Hematopoietic multipotent progenitor cell treated with erythropoietin and hydrocortisone succinate and interleukin-3 and kit ligand, for 4 days (in vitro differentiated cells): ENCODE measurements at places on chromosomes 7 and 10.

DNA sequence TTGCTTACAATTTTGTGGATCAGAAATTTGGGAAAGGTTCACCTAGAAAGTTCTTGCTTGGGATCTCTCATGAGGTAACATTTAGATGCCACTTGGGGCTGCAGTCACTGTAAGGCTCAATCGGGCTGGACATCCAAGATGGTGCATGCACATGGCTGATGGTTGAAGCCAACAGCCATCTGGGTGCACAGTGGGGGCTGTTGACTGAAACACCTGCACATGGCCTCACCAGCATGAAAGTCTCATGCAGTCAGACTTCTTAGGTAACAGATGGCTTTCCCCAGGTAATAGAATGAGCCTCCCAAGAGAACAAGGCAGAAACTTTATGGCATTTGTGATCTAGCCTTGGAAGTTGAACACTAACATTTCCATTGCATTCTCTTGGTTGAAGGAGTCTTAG is 740.7 kb upstream of the AUTS2 start:
- no peak for DNase-seq

GRCh38 chr10:119715628-119716505 is 10.0 kb upstream of the INPP5F start:
- no peak for DNase-seq

GRCh38 chr7:85462671-85463070 is 275.8 kb upstream of the SEMA3D start:
- no peak for DNase-seq

GRCh38 chr7:24622646-24623182 is 49.5 kb downstream of the PALS2 start:
- no peak for DNase-seq

GRCh38 chr7:4269086-4269485 is 413.0 kb upstream of the FOXK1 start:
- DNase-seq: no peak

DNA sequence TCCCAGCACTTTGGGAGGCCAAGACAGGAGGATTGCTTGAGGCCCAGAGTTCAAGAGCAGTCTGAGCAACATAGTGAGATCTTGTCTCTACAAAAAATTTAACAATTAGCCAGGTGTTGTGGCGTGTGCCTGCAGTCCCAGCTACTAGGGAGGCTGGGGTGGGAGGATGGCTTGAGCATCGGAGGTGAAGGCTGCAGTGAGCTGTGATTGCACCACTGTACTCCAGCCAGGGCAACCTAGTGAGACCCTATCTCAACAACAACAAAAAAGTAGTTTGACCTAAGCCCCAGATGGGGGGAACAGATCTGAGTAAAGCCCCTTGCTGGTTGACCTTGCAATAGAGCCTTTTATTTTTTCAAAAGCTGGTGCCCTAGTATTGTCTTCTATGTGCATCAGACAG is 15.6 kb upstream of the CCSER2 start:
- DNase-seq: no peak

DNA sequence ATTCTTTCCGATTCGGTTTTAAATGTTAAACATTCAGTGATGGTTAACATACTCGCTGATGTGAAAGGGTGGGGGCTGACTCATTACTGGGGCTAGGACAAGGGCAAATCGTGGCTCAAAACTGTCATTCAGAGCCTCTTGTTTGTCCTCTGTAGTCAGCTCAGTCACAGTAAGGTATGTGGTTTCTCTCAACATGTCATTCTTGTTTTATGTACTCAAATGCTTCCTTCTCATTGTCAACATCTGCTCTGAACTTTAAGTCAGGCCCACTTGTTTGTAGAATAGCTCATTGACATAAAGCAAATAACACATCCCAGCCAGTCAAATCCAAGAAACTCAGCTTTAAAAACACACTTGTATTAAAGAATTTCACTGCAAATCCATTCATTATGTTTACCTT is 7.3 kb downstream of the SLC16A9 start:
- no peak for DNase-seq

DNA sequence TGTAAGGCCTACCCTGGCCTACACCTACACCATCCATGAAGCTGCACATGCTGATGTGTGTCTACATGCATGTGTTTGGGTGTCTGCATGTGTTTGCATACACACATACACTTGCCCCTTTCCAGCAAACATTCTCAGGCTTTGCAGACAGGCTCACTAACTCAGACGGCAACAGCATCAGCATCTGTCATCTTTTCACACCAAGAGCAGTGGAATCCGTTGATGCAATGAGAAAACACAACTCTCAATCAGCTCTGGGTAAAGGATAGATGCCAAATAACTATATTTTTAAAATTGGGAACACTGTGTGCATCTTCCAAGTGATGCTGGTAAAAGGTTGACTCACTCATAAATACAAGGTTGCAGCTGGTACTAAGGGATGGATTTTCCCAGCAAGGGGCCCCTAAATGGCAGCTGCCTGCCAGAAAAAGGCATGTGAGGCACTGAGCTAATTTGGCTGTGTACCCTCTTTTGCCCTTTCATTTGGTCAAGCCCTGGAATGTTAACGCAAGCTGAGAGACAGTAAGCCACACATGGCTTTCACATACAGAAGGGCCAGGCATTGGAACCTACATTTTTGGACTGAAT is 296.3 kb upstream of the NPSR1 start:
- DNase-seq: no peak

DNA sequence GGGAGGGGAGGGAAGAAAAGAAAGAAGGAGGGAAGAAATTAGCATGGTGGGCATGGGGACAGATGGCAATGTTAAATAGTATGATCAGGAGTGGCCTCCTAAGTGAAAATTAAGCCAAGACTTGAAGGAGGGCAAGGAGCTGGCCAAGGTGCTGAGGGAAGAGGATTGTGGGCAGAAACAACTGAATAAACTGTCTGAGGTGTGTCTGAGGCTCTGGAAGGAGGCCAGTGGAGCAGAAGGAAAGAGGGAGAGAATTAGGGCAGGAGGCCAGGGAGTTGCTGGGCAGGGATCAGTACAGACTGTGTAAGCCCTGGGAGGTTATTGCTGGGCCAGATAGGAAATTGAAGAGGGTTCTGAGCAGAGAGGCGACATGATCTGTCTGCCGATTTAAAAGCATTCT is 40.6 kb upstream of the VKORC1L1 start:
- peak; percentile 67 for DNase-seq

DNA sequence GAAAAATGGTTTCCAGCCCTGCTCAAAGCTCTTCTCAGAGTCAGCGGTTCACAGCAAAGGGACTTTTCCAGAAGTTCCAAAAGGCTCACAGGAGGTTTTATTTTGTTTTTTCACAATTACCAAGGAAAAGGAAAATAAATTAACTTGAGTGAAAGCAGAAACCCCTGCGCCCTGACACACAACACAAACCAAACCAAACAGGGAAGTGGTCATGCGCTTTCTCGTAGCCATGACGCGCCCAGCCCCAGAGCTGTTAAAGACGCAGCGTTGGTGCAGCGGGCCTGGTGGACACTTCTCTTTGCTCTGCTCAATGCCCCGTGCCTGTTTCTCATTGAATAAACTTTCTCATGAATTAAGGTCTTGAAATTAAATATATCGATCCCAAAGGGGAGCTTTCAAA is 134.4 kb upstream of the LYZL2 start:
- DNase-seq: peak; percentile 72

GRCh38 chr7:122316467-122317388 is 12.2 kb upstream of the FEZF1 start:
- no peak for DNase-seq

DNA sequence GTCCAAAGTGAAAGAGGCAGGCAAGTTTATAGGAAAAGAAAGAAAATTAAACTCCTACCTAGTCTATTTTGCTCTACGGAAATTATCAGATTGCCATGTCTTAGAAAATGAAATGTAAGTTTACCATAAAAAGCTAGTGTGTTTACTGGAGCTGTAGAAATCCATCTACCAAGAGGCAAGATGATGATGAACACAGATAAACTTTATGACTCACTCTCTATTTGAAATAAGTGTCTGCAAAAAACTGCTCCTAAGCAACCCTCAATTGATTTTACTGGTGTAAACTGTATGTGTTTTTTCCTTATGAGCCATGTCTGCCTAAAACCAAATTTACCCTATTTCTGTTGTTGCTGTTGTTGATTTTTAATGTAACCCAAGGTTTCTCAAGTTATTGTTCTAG is 73.8 kb upstream of the TMEM106B start:
- DNase-seq: peak; percentile 8

GRCh38 chr7:988963-989529 is 6.1 kb downstream of the CYP2W1 start:
- DNase-seq: no peak

GRCh38 chr10:14560791-14561765 is 213.6 kb downstream of the FAM107B start:
- DNase-seq: peak; percentile 62

DNA sequence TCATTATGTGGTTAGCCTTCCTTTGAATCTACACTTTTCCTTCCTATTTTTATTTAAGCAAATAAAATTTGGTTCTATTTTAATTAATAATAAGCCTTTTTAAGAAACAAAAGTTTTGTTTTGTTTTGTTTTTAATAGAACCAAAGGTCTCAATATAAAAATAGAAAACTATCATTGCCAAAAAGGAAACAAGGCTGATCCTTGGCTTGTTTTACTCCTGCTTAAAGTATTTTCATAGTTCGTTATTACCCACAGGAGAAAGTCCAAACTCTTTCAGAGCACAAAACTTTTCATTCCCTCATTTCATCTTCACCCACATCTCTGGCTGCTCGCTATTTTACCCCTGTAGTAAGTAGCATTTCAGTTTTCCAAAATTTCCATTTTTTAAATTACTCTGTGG is 374.8 kb downstream of the SEMA3D start:
- DNase-seq: no peak

DNA sequence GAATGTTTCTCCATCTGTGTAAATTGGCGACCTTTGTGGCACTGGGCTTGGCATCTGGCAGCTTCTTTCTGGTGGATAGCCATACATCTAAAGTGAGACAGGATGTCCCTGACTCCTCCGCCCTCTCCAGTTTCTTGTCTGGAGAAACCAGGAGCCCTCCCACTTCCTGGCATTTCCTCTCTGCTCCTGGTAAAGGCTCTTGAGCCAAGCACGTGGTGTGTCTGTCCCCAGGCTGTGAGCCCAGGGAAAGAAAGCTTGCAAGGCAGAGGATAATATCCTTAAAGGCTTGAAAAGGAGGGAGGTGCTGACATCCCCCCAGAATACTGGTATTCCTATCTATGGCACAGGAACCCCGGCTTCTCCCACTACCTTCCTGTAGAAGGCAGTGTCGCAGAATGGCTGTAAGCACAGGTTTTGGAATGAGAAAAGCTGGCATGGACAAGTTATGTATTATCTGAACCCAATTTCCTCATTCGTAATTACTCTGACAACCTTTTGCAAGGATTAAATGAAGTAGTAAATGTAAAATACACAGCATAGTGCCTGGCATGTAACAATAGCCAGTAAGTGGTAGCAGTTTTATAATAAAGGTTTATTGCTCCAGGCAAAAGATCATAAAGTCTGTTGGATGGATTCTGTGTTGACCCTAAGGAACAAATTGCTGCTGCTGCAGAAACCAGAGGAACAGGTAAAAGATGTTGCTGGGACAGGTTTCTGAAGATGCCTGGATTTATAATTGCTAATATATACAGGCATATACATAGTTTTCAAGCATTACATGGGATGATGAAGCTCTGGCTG is 11.8 kb upstream of the ACSL5 start:
- no peak for DNase-seq

DNA sequence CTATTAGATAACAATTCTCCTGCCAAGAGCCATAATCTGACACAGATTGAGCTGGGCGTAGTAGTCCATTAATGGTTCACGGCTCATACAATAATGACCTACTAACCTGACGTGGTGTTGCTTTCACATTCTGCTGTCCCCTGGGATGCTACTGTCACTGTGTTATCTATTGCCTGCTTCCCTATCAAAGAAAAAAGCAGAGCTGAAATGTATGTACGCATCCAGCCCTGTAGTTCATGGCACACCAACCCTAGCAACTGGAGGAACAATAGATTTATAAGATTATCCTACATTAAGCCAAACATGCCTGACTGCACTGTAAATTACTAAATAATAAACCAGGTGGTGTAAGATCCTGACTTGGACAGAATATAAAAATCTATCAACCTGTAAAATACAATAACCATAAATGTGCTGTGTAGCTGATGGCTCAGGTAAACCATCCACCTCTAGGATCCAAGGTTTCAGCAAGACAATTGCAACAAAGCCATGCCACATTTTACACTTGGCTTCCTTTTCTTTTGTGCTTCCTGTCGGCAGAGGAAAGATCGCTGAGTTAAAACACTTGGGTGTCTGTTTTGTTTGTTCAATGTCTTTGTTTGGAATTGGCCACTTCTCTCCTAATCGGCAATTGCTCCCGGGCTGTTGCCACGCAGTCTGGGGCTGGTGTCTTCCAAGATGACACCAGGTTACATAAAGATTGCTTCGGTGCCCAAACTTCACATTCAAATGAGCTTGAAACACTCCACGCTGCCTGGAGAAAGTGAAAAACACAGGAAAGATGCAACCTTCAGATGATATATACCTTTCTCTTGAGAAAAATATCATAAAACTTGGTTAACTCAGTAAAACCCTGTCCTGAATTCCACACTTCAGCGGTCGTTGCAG is 143.9 kb upstream of the MGMT start:
- DNase-seq: no peak

GRCh38 chr7:26574476-26574875 is 282.8 kb downstream of the SNX10 start:
- DNase-seq: no peak

DNA sequence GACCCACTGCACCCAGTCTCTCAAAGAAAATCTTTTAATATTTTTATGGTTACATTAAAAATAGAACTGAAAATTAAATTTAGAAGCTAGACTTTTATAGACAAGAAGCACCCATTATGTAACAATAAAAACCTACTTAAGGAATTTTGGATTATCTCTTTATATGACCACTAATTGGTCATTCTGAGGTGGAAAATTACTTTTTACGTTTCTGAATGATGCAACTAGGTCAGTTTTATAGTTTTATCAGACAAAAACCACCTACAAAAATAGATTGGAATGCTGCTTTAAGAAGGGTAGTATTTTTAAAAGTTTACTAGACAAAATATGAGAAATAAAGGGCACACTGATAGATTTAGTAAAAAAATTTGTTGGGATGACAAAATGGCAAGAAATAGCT is 16.5 kb downstream of the SYPL1 start:
- no peak for DNase-seq

GRCh38 chr10:115566867-115567266 is 473.7 kb downstream of the ATRNL1 start:
- no peak for DNase-seq

- no peak for DNase-seq
Measured at GRCh38 chr7:115088893-115089292, 167.0 kb downstream of the MDFIC start.

DNA sequence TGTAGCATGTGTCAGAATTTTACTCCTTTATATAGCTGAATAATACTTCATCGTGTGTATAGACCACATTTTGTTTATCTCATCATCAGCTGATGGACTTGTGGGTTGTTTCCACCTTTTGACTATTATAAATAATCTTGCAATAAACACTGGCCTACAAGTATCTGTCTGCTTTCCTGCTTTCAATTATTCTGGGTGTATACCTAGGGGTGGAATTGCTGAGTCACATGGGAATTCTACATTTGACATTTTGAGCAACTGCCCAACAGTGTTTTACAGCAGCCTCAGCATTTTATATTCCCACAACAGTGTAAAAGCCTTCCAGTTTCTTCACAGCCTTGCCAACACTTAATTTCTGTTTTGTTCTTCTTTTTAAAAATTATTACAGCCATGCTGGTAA is 200.3 kb upstream of the PRSS1 start:
- DNase-seq: peak; percentile 21
